ENCODE measurements at places on chromosomes 2 and 18.

DNA sequence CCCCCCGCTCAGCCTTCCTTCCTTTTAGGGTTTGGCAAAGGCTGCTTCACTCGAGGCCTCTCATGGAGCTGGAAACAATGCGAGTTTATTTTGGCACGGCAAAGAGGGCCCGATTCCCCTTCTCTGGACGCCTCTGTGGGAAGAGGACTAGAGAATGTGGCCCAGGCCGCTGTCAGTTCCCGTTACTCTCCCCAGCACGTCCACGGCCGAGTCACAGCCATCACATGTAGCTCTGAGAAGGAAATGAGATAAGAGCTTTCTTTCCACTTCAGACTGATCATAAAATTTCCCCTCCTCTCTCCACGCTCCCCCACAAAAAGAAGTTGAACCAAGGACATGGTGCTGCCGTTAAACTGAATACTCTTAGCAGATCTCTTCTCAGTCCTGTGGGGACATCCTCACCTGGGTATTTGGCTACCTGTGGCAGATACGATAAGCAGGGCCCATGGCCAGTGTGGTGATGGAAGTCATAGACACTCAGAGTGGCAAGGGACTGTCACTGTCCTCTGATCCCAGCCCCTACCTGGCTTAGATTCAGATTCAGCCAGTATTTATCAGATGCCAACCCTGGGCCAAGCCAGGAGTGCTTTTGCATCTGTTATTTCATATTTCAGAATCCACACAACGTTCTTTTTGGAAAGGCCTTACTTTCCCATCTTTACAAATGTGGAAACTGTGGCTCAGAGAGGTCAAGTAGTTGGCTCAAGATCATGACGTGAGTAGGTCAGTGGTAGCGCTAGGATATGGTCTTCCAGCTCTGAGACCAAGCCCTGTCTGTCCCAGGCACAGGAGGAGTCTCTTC lies 101.2 kb downstream of the MCFD2 start:
- DNase-seq, result no peak

GRCh38 chr2:202941771-202942170 lies 29.7 kb downstream of the CARF start:
- no peak for DNase-seq

- no peak for DNase-seq
Observed at GRCh38 chr2:44746856-44747615, 194.5 kb upstream of the SIX3 start.

DNA sequence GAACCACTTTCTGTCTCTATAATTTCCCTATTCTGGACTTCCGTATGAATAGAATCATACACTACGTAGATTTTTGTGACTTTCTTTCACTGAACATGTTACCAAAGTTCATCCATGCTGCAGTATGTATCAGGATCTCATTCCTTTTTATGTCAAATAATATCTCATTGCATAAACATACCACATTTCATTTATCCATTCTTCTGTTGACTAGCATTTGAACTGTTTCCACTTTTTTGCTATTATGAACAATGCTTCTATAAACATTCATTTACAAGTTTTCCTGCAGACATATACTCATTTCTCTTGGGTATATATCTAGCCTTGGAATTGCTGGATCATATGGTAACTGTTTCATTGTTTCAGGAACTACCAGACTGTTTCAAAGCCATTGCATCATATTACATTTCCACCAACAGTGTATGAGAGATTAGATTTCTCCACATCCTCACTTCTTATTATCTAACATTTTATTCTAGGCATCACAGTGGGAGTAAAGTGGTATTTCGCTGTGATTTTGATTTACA lies 186.2 kb downstream of the DYM start:
- no peak for DNase-seq

- DNase-seq, result no peak
Observed at GRCh38 chr2:86068136-86068588, 37.5 kb downstream of the POLR1A start.

- no peak for DNase-seq
Observed at GRCh38 chr2:30807249-30807648, at the start of gene CAPN13. Gene CAPN13 (minus strand): TSS chr2:30807446. CDS start chr2:30787325, 20,121 bp downstream.

Data from GM18507 (cell line).